ENCODE measurements at places on chromosomes 3 and 15. TPM values are rescaled to one million over a fixed set of nuclear protein-coding genes. Genes with fewer than 3 reads are reported as not detected.

DNA sequence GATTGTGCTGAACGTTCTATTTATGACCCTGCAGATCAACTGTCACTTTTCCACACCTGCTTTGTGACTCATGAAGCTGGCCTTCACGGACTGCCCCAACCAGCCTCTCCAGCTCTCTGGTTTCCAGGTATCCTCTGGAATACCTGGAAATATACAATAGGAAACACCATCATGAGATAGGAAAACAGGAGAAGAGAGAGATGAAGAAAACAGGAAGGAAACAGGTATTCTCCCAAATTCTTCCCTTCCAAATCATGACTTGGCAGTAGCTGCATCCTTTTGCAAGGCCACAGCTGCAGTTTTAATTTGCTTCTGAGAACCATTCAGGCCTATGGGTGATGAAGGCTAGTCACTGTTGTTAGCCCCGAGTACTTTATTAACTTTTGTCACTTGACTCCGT lies 909.1 kb downstream of the EPHA3 start:
- peaks cover under 1% of the 10 kb centered on the region for H3K4me1 ChIP-seq
- H3K36me3 ChIP-seq, result no peaks in the 10 kb centered on the region
- H3K27ac ChIP-seq, result no peak overlapping the region
- no peak overlapping the region for H3K4me3 ChIP-seq
- DNase-seq, result no peak

DNA sequence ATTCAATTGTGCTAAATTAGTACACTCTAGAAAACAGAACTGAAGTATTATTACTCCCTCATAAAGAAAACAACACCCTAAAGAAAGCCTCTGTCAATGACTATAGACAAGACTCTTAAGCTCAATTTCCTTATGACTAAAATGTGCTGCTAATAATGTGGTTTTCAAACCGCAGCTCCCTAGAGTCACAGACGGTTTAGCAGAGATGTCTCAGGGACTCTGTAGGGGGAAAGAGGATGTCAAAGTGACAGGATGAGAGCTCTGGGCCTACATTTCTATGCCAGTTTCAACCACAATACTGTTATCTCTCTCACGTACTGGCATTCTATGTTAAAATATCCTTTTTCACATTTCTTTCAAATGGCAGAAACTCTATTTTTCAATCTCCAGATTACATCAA lies 37.6 kb upstream of the WDR49 start:
- no peaks in the 10 kb centered on the region for H3K27me3 ChIP-seq
- no peak overlapping the region for H3K4me3 ChIP-seq
- no peak for DNase-seq
- no peaks in the 10 kb centered on the region for H3K4me1 ChIP-seq
- H3K27ac ChIP-seq, result no peak overlapping the region
- peaks cover 8% of the 10 kb centered on the region for H3K36me3 ChIP-seq

DNA sequence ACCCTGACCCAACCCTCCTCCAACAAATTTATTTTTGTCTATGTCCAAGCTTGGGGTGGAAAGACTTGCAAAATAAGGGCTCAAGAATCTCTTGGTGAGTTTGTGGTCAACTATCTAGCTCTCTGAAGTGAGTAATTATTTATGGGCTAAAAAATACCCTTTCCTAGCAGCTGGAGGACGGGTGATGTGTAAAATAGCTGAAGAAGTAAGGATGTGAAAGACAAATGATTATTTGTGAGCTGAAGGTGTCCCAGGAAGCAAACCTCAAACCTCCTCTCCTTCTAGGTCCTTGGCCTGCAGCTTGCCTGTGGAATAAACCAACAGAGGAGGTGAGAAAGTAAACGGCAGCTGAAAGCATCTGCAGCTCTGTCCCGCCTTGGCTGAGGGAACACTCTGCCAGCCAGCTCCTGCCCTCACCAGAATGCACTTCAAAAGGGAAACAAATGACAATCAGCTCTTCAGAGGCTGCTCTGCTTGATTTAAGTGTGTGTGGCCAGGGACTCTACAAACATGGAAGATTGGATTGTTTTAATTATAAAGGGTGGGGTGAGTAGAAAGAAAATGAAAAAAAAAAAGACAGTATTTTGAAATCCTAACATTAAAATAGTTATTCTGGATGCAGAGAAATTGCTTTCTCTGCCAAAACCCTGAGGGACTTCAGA lies 60.3 kb downstream of the TM4SF4 start:
- H3K27ac ChIP-seq, result peak overlapping the region; percentile 13
- H3K27me3 ChIP-seq, result no peaks in the 10 kb centered on the region
- peak; percentile 73 for DNase-seq
- H3K4me3 ChIP-seq, result no peak overlapping the region
- peaks cover 22% of the 10 kb centered on the region for H3K4me1 ChIP-seq

GRCh38 chr3:126337980-126338651 lies 19.1 kb downstream of the KLF15 start:
- no peak overlapping the region for H3K27ac ChIP-seq
- no peaks in the 10 kb centered on the region for H3K4me1 ChIP-seq

DNA sequence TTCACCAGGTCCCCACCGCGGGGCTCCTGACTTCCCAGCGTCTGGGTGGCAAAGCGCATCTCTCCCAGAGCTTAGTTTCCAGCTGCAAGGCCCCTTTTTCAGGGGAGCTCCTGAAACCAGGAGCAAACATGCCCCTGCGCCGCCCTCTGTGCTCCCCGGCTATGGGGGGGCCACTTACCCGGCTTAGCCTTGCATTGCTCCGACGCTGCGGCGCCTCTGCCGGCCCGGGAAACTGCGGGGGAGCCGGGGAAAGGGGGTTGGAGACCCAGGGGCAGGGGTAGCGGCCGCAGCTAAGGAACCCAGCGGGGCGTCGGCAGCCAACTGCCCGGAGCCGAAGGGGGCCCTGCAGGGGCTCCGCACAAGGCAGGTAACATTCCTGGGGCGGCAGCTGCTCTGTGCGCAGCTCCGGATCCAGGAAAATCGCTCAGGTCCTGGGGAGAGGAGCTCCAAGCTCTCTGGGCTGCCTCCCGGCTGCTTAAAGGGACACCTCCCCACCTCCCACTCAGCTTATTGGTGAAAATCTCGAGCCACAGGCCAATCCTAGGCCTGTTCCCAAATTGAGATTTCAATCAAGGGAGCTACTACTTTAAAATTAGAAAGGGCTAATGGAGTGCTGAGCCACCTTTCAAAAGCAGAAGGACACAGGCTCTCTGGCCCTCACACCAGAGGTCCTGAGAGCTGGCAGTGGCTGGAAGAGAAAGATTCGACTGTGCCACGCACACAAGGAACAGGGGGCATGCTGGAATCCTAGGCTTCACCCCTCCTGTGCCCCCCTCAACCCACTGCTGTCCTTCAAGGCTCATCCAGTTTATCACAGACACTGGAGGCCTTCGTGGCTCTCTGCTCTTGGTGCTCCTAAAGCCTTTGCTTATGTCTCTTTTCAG lies 42.7 kb upstream of the PRICKLE2 start:
- peaks cover 30% of the 10 kb centered on the region for H3K4me1 ChIP-seq
- peak; percentile 72 for DNase-seq
- H3K27ac ChIP-seq, result peak overlapping the region; percentile 89
- no peaks in the 10 kb centered on the region for H3K27me3 ChIP-seq
- H3K36me3 ChIP-seq, result peaks cover 2% of the 10 kb centered on the region

- H3K27me3 ChIP-seq, result peaks cover 16% of the 10 kb centered on the region
- no peak overlapping the region for H3K4me3 ChIP-seq
- H3K27ac ChIP-seq, result no peak overlapping the region
- DNase-seq, result no peak
Measured at GRCh38 chr3:9550999-9551398, 2.6 kb downstream of the LHFPL4 start.

DNA sequence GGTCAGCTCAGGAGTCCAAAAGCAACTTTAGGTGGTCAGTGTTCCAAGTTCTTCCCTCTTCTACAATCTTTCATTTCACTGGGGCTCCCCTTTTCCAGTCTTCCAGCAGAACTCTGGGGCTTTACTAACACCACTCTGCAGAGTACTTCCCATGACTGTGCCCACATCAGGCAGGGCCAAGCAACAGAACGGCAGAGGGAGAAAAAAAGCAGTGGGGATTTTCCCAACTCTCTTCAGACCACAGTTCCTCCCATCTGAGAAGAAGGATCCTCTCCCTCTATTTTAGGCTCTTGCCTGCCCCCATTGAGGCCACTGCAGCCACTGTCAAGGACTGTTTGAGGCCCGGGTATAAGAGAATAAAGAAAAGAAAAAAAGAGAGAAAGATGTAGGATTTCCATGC lies 70.7 kb downstream of the TTBK2 start:
- no peak overlapping the region for H3K27ac ChIP-seq
- no peaks in the 10 kb centered on the region for H3K4me1 ChIP-seq
- no peak for DNase-seq
- no peak overlapping the region for H3K4me3 ChIP-seq
- H3K27me3 ChIP-seq, result no peaks in the 10 kb centered on the region
- H3K36me3 ChIP-seq, result peaks cover 7% of the 10 kb centered on the region

DNA sequence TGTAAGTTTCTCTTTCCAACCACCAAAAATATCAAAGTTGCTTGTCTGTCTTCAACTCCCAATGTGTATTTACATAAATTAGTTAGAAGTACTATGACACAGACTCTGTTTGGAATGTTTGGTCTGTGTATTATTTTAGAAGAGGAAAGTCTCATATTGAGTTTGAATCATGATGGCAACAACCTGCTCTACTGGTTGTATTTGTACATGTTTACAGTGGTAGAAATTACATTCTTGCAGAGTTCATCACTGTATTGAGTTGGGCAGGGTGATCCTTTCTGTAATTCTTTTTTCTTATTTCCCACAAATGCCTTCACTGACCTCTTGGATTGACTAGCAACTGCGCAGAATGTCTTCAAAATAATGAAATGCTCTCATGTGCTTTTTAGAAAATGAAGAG lies 149.6 kb downstream of the CHL1 start:
- no peak overlapping the region for H3K4me3 ChIP-seq
- H3K4me1 ChIP-seq, result no peaks in the 10 kb centered on the region

- no peak for DNase-seq
- H3K4me3 ChIP-seq, result no peak overlapping the region
- peaks cover 8% of the 10 kb centered on the region for H3K4me1 ChIP-seq
- no peaks in the 10 kb centered on the region for H3K36me3 ChIP-seq
Measured at GRCh38 chr15:99734575-99734974, 1.3 kb upstream of the LYSMD4 start.

DNA sequence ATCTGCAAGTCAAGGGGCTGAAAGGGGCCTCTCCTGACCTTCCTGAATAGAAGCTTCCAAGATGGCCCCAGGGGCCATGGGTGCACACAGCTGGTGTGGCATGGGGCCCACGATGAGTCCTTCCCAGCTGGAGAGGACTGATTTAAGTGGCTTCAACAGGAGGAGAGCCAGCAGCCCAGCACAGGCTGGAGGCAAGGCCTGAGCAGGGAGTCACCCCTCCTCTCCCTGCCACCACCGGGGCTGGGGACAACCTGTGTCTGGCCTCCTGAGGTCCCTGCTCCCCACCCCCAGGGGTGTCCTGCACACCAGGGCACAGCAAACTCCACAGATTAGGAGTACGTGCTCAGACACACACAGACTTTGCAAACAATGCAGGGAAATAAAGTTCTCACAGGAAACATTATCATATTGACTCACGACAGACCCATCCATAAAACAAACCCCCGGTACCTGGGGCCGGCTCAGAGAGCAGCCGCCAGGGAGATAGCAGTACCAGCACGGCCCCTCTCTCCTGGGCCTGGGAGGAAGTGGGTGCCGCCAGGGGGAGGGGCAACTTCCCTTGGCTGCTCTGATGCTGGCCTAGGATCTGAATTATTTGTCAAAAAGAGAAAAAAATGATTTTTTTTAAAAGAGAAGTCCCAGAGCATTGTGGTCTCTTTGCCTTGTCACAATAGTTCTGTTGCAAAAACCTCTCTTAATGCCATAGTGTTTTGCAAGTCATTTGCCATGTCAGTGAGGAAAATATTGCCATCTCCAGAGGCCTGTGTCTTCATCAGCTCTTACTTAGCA lies 21.9 kb upstream of the TSEN2 start:
- peak; percentile 23 for DNase-seq
- H3K27ac ChIP-seq, result peak overlapping the region; percentile 52
- no peaks in the 10 kb centered on the region for H3K36me3 ChIP-seq
- no peak overlapping the region for H3K4me3 ChIP-seq
- peaks cover 2% of the 10 kb centered on the region for H3K4me1 ChIP-seq

GRCh38 chr3:158103081-158103886 lies 2.9 kb downstream of the SHOX2 start:
- H3K36me3 ChIP-seq, result no peaks in the 10 kb centered on the region
- H3K4me1 ChIP-seq, result no peaks in the 10 kb centered on the region
- H3K27ac ChIP-seq, result no peak overlapping the region
- DNase-seq, result peak; percentile 52
- peaks cover 95% of the 10 kb centered on the region for H3K27me3 ChIP-seq

- H3K4me1 ChIP-seq, result no peaks in the 10 kb centered on the region
- no peak for DNase-seq
- no peak overlapping the region for H3K4me3 ChIP-seq
- no peak overlapping the region for H3K27ac ChIP-seq
Measured at GRCh38 chr3:20451170-20451569, 265.2 kb upstream of the SGO1 start.

GRCh38 chr3:6220447-6220846 lies 640.5 kb upstream of the GRM7 start:
- H3K4me3 ChIP-seq, result no peak overlapping the region
- DNase-seq, result no peak
- H3K27ac ChIP-seq, result no peak overlapping the region
- H3K27me3 ChIP-seq, result no peaks in the 10 kb centered on the region

Gene LEKR1
- total RNA-seq, result 5.4 TPM

Gene MYEF2
- total RNA-seq, result 38.5 TPM

Gene DUOXA2
- 0.48 TPM for total RNA-seq

Gene GRAMD2A
- total RNA-seq, result 4.0 TPM

Gene HYAL3
- 1.4 TPM for total RNA-seq

Gene FETUB
- not detected for total RNA-seq

All from lung (tissue), 17 donors.